HepG2 (cell line): ENCODE measurements at places on chromosomes 13 and 19. TPM values are rescaled to one million over a fixed set of nuclear protein-coding genes. Genes with fewer than 3 reads are reported as not detected.

DNA sequence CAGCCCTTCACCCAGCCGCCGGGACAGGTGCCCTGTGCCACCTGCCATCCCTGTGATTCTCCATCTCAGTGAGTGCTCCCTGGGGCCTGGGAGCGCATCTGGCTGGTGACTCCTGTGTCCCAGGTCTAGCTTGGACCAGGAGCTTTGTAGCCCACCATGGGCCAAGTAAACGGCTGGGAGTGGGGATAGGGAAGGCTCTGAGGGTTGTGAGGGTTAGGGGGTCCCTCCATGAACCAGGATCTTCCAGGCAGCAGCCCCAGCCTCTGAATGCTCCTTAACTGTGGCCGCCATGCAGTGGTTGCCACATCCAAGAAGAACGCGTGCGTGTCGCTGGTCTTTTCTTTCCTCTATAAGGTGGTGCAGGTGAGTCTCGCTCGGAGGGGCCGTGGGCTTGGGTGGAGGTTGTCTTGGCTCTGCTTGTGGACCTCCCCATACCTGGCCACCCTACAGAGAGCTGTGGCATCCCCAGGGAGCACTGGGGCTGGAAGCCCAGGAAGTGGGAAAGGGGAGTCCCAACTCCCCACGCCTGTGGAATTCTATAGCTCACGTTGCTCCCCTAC, 8.4 kb downstream of the AP1M1 start:
- H3K4me1 ChIP-seq = peaks cover 28% of the 10 kb centered on the region
- H3K27ac ChIP-seq = peak overlapping the region; percentile 29
- no peaks in the 10 kb centered on the region for H3K27me3 ChIP-seq
- DNase-seq = no peak

GRCh38 chr19:13010038-13010991, 15.0 kb downstream of the NFIX start:
- no peak overlapping the region for H3K27ac ChIP-seq
- peaks cover 35% of the 10 kb centered on the region for H3K4me1 ChIP-seq
- H3K36me3 ChIP-seq = peaks cover 2% of the 10 kb centered on the region; the same call in 1 of the 2 replicates
- no peak overlapping the region for H3K4me3 ChIP-seq
- H3K27me3 ChIP-seq = no peaks in the 10 kb centered on the region
- DNase-seq = no peak

DNA sequence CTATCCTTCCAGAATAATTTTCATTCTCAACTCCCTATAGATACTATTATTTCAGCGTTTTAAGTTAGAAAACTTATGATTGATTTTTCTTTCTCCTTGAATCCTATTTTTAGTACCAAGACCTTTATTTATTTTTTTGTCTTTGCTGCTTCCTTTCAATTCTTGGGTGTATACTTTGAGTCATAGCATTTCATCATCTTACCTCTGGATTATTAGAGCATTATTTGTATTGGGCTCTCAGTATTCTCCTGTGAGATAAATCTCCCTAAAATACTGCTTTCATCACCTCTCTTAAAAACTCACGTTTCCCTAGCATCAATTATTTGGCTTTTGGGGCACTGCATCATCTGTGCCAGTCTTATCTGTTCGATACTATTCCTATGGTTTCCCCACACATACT, 222.8 kb downstream of the POSTN start:
- no peak overlapping the region for H3K27ac ChIP-seq
- no peaks in the 10 kb centered on the region for H3K36me3 ChIP-seq
- no peaks in the 10 kb centered on the region for H3K4me1 ChIP-seq
- H3K4me3 ChIP-seq = no peak overlapping the region
- DNase-seq = no peak
- no peaks in the 10 kb centered on the region for H3K27me3 ChIP-seq

The ACP7 gene
- not detected in 2 replicates for total RNA-seq

The LMTK3 gene
- 0.22 and 0.29 TPM in 2 replicates for total RNA-seq

GRCh38 chr13:113205428-113205931, 3.0 kb downstream of the PCID2 start:
- H3K36me3 ChIP-seq = no peaks in the 10 kb centered on the region; the same call in 1 of the 2 replicates
- DNase-seq = no peak
- no peak overlapping the region for H3K4me3 ChIP-seq
- H3K27me3 ChIP-seq = no peaks in the 10 kb centered on the region
- peaks cover 54% of the 10 kb centered on the region for H3K4me1 ChIP-seq

DNA sequence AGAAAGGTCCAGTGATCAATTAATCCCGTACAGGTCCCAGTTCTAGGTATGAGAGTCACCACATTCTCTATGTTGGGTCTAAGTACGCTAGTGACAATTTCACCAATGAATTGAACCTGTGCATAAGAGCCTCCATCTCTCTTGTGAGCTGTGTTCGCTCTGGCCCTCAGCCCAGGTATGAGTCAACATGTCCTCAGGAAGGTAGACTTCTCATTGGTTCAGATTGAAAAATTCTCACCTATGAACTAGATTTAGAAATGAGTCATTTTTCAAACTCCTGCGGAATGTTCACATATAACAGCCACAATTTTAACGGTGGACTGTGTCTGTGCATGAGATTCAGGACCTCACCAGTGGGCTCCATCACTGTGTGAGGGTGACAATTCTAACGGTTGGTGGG, 12.7 kb upstream of the ZNF43 start:
- H3K27ac ChIP-seq = no peak overlapping the region
- H3K36me3 ChIP-seq = no peaks in the 10 kb centered on the region
- peaks cover 10% of the 10 kb centered on the region for H3K4me1 ChIP-seq
- DNase-seq = no peak

GRCh38 chr13:27339299-27339698, 68.7 kb downstream of the RASL11A start:
- H3K4me3 ChIP-seq = no peak overlapping the region
- DNase-seq = peak; percentile 60
- no peaks in the 10 kb centered on the region for H3K36me3 ChIP-seq
- H3K4me1 ChIP-seq = peaks cover 12% of the 10 kb centered on the region
- peaks cover 9% of the 10 kb centered on the region; the same call in 1 of the 3 replicates for H3K27me3 ChIP-seq
- no peak overlapping the region for H3K27ac ChIP-seq

- peak overlapping the region; percentile 97 for H3K27ac ChIP-seq
- DNase-seq = peak; percentile 90
- H3K27me3 ChIP-seq = no peaks in the 10 kb centered on the region
- peaks cover 98% of the 10 kb centered on the region for H3K4me1 ChIP-seq
- peaks cover 60% of the 10 kb centered on the region for H3K36me3 ChIP-seq
Measured at GRCh38 chr19:16089010-16089846, 12.9 kb downstream of the TPM4 start.

GRCh38 chr13:25816239-25816638, 235.6 kb downstream of the SHISA2 start:
- no peak overlapping the region for H3K27ac ChIP-seq
- no peaks in the 10 kb centered on the region for H3K27me3 ChIP-seq
- no peak for DNase-seq
- H3K36me3 ChIP-seq = no peaks in the 10 kb centered on the region

- H3K36me3 ChIP-seq = no peaks in the 10 kb centered on the region
- H3K27ac ChIP-seq = no peak within 1 kb of the TSS
- no peak for DNase-seq
- no peaks in the 10 kb centered on the region for H3K4me1 ChIP-seq
Measured at GRCh38 chr19:17687857-17688784, at the start of gene UNC13A. Gene UNC13A, minus strand, starts transcription at chr19:17688354. Its CDS starts 155 bp downstream, at chr19:17688199.

GRCh38 chr13:77979721-77980385, 61.2 kb upstream of the EDNRB start:
- no peak for DNase-seq
- H3K27me3 ChIP-seq = no peaks in the 10 kb centered on the region

The WDR62 gene
- 8.8 and 12.5 TPM in 2 replicates for total RNA-seq

DNA sequence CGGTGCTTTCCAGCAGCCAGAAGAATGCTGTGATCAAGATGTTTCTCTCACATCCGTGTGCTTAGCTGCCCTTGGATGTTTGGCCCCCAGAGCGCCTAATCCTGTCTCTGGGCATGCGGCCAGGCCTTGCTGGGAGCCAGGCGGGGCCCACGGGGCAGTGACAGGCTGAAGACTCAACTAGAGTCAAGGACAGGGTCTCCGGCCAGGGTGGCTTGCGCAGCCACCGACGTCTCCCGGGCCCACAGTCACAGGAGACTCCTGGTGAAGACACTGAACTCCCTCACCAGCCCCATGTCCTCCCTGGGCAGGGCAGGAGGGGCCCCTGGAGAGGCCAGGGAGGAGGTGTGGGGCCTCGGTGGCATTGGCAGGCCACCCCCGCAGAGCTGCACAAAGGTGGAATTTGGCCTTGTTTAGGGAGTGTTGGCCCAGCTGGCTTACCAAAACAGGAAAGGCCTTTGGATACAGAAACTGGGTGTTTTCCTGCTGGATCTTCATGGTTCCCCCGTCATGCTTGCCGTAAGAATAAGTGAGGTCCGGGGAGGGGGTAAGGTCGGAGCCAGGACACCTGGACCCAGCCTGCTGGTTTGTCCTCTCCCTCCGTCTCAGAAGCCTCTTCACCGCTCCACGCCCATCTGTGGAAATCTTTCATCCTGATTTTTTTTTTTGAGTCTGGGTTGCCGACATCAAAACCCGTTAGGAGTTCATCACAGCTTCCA, 10.0 kb upstream of the NDUFS7 start:
- peaks cover 47% of the 10 kb centered on the region for H3K4me1 ChIP-seq
- peak overlapping the region; percentile 91 for H3K27ac ChIP-seq
- no peaks in the 10 kb centered on the region for H3K27me3 ChIP-seq
- H3K4me3 ChIP-seq = peak overlapping the region; percentile 65
- peaks cover 8% of the 10 kb centered on the region for H3K36me3 ChIP-seq
- peak; percentile 90 for DNase-seq

The CEACAM4 gene
- not detected in 2 replicates for total RNA-seq

The ASPDH gene
- total RNA-seq = 1.1 and 2.2 TPM in 2 replicates

The SLC25A23 gene
- 15.2 and 16.5 TPM in 2 replicates for total RNA-seq

DNA sequence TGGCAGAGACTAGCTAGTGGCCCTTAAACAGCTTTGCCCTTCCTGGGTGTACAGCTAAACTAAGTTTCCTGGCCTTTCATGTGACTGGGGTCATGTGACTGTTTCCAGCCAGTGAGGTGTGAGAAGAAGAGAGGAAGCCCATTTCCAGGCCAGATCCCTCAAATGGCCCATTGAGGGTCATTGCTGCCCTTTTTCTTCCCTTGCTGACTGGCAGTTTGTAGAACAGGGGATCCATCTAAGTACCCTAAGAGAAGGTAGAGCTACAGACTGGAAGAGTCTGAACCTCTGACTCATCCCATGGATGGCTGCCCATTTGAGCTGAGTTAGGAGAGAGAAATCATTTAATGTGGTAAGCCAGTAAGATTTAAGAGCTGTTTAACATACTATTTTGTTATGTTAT, 2.8 kb downstream of the SWSAP1 start:
- no peaks in the 10 kb centered on the region for H3K36me3 ChIP-seq
- H3K4me1 ChIP-seq = peaks cover 52% of the 10 kb centered on the region
- DNase-seq = no peak
- H3K4me3 ChIP-seq = no peak overlapping the region
- no peak overlapping the region for H3K27ac ChIP-seq
- no peaks in the 10 kb centered on the region for H3K27me3 ChIP-seq

DNA sequence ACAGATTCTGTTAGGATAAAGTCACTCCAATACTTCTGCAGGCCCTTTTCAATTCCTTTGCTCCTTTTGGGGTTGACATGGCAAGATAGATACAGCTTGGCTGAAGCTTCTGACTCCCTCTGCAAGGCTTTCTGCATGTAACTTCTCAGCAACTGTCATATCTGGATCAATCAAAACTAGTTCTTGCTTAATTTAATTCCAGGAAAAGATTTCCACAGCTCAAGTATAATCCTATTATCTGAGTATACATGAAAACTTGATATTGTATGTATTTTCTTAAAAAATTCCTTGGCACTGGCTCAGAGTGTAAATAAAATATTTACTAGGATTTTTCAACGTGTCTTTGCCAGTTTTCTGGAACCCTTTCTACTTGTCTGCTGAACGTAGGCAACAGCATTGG, 109.6 kb downstream of the STARD13 start:
- peaks cover 27% of the 10 kb centered on the region for H3K4me1 ChIP-seq
- H3K4me3 ChIP-seq = no peak overlapping the region
- no peak overlapping the region for H3K27ac ChIP-seq
- H3K36me3 ChIP-seq = peaks cover 13% of the 10 kb centered on the region

DNA sequence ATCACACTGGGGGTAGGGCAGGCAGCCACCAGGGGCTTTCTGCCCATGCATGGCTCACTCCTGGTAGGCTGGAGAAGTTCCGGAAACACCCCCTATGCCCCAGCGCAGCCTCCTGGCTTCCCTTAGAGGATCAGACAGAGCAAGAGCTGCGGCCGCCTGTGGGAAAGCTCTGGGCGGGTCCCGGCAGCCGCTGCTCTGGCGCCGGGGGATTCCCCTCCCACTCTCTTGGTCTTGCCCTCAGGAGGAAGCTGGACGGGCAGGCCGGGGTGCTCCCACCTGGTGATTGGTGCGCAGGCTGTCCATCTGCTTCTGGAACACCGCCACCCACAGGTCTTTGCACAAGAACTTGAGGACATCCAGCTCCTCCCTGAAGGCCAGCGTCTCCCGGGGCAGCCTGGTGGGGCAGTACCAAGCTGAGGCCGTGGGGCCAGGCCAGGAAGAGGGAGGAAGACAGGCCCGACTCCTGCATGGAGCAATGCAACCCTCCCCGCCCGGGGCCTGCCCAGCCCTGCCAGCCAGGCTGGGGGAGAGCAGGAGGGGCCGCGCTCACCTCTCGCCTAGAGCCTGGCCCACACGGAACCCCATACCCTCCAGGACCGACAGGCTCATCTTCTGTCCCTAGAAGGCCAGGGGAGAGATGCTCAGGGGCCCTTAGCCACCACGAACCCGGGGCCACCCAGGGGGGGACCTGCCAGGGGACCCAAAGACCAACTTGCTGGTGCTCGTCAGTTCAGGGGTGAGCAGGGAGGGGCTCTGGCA, 4.0 kb upstream of the NKPD1 start:
- peaks cover 12% of the 10 kb centered on the region for H3K27me3 ChIP-seq
- H3K4me1 ChIP-seq = peaks cover 96% of the 10 kb centered on the region
- no peak overlapping the region for H3K27ac ChIP-seq
- peak; percentile 79 for DNase-seq
- no peaks in the 10 kb centered on the region for H3K36me3 ChIP-seq

- H3K27me3 ChIP-seq = no peaks in the 10 kb centered on the region
- no peak for DNase-seq
- H3K4me3 ChIP-seq = no peak overlapping the region
Measured at GRCh38 chr13:71882120-71882519, 15.1 kb upstream of the DACH1 start.

DNA sequence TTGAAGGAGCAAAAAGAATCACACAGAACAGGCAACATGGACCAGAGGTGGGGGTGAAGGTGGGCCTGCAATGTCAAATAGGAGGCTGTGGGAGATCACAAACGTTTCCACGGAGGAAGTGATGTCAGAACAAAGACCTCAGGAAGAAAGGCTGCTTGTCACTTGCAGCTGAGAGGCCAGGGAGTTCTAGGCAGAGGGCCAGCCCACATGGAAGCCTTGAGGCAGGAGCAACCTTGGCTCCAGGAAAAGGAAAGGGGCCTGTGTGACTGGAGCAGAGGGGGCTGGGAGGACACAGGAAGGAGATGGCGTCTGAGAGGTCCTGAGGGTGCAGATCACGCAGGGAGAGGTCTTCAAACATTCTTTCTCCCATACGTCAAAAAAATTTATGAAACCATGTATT, 16.3 kb downstream of the ZNF160 start:
- H3K27ac ChIP-seq = no peak overlapping the region
- H3K4me1 ChIP-seq = no peaks in the 10 kb centered on the region
- no peak overlapping the region for H3K4me3 ChIP-seq
- no peak for DNase-seq
- peaks cover 2% of the 10 kb centered on the region for H3K36me3 ChIP-seq

DNA sequence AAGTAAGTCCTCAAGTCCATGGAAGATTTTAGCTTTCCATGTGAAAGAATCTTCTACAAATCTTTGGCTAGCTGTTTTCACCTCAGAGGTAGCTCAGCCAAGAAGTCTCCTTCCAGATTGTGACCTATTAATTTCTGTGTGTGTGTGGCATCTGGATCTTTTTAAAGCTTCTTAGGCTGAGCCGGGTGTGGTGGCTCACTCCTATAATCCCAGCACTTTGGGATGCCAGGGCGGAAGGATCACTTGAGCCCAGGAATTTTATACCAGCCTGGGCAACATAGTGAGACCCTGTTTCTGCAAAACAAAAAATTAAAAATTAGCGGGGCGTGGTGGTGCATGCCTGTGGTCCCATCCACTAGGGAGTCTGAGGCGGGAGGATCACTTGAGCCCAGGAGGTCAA, 13.4 kb upstream of the SLC44A2 start:
- H3K27me3 ChIP-seq = no peaks in the 10 kb centered on the region
- no peak overlapping the region for H3K27ac ChIP-seq
- H3K36me3 ChIP-seq = no peaks in the 10 kb centered on the region
